NCI-H2029 treated with DMSO at 0.1 percent for 48 hours (cell line): ENCODE measurements at places on chromosomes 6 and 20.

- DNase-seq, result no peak
Observed at GRCh38 chr20:48690888-48691287, 136.9 kb downstream of the PREX1 start.

DNA sequence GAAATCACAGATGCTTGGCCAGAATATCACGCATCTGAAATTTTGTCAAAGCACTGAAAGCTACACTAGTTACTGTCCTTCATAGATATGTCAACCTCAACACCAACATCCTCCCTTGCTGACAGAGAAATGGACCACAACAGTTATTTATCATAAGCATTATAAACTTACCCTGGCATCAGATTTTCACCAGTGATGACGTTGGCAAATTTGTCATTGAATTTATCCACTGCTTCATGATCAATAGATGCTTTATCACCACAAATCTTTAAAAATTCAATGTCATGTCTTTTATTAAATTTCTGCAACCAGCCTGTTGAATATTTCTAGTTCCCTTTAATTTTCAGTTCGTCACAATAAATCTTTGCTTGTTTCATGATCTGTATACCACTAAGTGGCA is 205.7 kb downstream of the GJA1 start:
- no peak for DNase-seq

DNA sequence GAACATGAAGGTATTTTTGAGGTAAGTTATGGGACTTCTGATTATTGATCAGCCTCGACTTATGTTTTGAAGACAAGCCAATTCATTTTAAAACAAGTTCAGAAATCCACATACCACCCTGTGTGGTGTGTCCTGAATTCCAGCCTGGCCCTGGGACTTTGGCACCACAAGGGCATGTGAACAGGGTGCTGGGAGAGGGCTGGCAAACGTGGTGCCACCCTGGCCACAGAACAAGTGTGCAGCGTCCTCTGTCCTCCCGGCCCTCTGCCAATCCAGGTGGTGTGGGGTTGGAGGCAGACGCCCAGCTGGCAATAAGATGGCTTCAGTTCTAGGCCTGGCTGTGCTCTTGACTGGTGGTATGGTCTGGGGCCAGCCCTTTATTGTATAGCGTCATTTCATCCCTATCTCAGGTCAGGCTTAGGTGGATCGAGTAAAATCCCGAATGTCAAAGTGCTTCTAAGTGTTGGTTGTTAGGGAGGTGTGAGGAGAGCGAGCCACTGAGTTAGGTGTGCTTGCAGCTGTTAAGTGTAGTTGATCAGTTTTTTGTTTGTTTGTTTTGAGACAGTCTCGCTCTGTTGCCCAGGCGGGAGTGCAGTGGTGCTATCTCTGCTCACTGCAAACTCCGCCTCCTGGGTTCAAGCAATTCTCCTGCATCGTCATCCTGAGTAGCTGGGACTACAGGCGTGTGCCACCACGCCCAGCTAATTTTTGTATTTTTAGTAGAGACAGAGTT is 84.2 kb downstream of the RNF144B start:
- no peak for DNase-seq

DNA sequence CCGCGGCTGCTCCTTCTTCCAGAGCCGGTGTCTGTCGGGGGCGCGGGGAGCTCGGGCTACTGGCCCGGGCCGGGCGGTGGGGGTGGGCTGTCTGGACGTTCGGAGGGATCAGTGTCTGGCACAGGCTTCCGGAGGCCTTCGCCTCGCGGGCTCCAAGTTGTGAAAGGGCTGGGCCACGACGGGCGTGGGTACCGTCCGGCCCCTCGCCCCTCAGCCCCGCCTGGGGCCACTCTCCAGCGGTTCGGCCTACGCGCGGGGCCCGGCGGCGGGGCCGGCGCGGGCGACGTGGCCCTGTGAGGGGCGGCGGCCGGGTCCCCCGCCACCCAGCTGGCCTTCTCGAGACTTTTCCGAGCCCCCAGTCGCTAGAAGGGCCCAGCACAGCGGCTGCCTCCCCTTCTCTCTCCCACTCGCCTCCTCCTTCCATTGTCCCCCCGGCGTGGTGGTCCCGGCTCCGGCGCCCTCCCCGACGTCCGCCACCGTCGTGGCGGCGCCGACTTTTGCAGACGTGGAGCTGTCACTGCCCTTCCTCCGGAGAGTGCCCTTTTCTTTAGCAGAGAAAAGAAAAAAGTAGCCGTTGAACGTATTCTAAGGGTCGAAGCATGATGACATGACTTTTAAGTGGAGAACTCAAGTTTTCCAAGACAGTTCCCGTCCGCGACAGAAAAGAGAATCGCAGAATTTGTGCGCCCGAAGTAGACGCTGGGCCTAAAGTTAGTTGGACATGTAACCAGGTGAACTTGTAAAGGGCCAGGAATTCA is 571 bp downstream of the ITCH start:
- no peak for DNase-seq

DNA sequence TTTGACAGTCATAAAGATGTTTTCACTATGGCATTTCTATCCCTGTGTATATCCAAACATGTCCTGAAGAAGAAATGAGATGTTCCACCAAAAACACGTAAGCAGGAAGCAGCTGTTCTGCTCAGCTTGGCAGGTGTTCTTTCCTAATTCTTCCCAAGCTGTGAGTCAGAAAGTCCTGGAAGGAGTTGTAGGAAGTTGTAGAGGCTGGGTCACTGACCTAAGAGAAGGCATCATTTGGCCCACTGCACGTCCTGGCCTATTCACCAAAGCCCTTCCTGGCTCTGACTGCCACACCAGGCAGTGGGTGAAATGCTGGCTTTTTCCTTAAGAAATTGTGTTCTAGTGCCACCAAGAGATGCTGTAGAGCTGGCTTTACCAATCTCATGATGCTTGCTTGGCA is 40.3 kb downstream of the STX11 start:
- no peak for DNase-seq

DNA sequence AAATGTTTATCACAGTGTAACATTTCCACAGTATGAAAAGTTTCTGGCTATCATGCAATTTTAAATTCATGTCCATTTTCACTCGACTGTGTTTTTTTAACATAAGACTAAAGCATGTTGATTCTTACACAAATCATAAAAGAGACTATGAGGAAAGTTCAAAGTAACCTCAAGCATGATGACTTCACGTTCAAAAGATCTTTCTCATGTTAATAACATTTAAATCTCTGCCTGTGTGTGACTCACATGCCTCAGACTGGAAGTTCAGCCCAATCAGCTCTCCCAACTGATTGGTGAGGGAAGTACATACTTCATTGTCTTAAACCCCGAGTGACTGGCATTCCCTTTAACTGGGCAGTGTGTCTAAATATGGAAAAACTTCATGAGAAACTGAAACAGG is 37.4 kb downstream of the ATXN1 start:
- DNase-seq, result no peak

- no peak for DNase-seq
Observed at GRCh38 chr6:26457264-26457805, 420 bp upstream of the BTN2A1 start.

DNA sequence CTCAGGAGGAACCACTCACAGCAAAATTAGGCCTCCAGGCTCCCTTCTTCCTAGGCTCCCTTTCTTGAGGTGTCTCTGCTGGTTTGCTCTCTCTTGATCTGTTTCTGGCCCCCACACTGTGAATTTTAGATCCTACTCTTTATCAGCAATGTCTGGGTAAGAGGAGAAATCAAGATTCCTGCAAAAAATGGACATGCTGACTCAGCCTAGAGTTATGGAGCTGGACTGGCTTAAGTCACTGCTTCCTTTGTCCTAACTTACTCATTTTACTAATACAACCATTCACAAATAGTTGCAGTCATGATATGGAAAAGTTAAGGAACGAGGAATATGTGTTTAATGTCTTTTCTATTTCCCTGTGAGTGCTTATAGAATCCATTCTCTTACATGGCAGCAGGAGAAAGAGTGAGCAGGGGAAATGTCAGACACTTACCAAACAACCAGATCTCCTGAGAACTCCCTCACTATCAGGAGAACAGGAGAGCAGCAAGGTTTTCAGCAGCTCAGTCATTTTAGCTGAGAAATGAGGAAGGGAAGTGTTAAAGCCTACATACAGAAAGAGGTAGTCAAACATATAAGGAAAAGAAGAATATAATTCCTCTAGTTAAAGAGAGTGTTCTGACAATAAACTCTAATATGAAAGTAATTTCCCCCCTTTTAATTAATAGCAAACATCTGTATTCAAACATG is 160.8 kb downstream of the PDE7B start:
- no peak for DNase-seq

- DNase-seq, result no peak
Observed at GRCh38 chr20:821046-821730, 12.3 kb upstream of the FAM110A start.
